Left hindlimb (tissue), 1 donor: ENCODE measurements at places on chromosomes 16 and 17.
A peak's percentile ranks its signal among the peaks of the same experiment; 100 is the strongest.

DNA sequence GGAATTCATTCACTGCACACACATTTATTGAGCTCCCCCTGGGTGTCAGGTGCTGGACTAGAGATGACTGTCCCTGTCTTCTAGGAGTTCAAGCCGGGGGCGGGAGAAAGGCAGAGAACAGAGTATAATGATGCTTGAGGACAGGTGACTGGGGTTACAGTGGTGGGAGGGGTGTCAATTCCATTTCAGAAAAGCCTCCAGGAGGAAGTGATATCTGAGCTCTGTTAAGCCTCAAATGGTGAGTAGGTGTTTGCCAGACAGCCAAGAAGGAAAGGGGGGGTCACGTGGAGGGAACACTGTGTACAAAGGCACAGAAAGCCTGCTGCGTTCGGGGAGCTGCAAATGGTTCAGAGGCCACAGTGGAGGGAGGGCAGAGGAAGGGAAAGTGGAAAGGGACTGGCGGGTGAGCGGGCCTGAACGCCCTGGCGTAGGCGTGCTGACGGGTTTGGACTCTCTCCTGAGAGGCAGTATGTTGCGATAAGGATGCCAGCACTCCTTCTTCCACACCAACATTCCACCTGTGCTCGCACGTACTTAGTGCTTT, 9.7 kb upstream of the NXPH3 start:
- DNase-seq = peak; percentile 42

- no peak for DNase-seq
Observed at GRCh38 chr16:64352246-64352645, 769.6 kb downstream of the CDH11 start.

GRCh38 chr17:72426948-72427760, 306.3 kb downstream of the SOX9 start:
- no peak for DNase-seq

- no peak for DNase-seq
Observed at GRCh38 chr16:19861811-19862327, 22.8 kb downstream of the GPRC5B start.

GRCh38 chr17:34619687-34620217, 40.4 kb downstream of the TMEM132E start:
- DNase-seq = no peak

DNA sequence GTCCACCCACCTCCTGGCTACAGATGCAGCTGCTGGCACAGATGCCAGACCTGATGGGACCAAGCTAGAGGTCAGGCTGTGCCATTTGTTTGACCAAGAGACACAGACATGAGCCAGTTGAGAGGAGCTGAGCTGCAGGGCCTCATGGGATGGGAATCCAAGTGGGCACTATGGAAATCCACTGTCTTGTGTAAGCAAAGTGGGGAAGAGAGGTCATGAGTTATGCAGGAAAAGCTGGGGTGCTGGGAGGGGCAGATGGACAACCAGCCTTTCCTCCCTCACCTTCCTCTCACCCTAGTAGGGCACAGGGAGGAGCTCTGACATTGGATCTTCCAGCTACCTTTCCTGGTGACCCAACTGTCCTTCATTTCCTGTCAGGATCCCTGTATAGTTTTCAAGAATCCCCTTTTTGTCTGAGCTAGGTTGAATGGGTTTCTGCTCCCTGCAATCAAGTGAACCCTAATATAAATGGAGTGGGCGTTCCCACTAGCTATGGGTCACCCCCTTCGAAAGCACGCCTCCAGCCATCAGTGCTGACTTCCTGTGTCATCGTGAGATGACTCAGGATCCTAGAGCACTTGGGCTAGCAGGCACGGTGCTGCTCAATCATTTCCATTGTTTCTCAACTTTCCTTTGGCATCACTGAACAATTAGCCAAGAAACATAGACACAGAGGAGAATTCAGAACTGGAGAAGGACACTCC, 13.6 kb downstream of the ATPAF2 start:
- DNase-seq = no peak

GRCh38 chr17:3964203-3965117, at the start of gene ATP2A3:
Gene ATP2A3 (minus strand): TSS chr17:3964437. CDS start chr17:3964291, 146 bp downstream.
- DNase-seq = no peak

DNA sequence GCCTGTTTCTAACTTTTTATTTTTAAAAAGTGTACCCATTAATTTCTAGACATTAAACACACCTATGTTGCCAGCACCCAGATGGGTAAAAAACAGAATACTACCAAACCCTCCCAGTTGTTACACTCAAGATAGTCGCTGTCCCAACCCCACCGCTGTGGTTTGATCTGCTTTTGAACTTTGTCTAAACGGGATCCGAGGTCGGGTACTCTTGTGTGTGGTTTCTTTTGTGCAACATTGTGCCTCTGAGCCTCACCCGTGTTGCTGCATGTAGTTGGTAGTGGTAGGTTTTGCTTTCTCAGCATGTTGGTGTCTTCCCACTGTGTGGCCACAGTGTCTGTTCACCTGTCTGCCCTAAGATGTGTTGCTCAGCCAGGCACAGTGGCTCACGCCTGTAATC, 4.3 kb downstream of the KLHL36 start:
- no peak for DNase-seq

DNA sequence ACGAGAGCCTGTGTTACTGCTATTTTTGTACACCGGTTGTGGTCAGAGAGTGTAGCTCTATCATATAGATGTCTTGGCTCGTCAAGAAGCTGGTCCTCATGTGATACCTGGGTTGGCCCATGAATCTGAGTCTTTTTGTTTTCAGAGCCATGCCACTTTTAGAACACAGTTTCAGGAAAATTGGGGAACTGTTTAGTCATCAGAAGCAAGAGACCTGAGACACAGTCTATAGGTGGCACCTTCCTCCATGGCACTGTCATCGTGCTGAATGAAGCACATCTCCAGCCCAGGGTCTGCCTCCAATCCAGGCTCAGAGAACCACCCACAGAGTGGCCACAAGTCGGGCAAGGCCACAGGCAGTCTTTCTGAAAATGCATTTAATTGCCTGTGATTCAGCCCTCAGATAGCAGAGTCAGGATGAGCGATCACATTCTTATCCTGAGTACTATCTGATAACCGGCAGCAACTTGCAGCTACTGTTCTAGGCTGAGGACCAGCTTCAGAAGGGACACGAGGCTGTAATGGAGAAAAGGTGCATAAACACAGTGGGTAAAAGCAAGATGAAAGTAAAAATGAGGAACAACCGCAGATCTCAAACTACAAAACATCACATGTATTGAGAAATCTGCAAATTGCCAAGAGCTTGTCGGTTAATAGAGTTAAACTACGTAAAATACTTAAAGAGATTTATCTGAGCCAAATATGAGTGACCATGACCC, 14.2 kb upstream of the HAPSTR1 start:
- no peak for DNase-seq

DNA sequence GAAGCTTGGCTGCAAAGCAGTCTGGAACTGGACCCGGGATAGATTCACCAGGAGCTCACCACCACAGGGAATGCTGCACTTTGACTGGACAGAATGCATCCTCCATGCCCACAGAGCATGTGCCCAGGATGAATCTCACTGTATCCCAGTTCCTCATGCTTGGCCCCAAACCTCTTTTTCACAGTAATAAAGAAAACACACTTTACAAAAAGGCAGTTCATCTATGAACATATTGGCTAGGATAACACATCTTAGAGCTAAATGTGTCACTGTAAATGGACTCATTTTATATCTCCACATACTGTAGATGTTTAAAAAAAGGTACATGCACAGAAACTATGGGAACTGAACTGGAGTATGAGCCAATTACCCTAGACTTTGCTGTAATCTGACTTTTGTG, 266.9 kb downstream of the TOX3 start:
- DNase-seq = no peak

DNA sequence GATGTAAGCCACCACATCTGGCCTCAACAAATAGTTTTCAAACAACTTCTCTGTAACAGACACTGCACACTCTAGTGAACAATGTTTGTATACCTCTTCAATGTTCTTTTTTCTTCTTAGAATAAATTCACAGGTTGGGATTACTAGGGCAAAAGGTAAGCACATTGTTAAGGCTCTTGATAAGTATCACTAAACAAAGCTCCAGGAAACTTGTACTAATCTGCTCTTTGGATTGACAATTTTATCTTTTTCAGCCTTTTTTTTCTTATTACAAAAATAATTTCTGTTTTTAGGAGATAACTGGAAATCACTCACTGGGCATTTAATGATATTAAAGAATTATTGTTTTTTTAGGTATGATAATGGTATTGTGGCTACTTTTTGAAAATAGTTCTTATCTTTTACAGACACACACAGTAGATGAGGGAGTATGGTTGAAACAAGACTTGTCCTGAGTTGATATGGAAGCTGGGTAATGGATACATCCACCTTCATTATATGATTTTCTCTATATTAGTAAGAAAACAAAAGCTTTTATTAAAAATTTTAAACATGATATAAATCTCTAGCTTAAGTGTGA, 7.7 kb upstream of the MPRIP start:
- no peak for DNase-seq

DNA sequence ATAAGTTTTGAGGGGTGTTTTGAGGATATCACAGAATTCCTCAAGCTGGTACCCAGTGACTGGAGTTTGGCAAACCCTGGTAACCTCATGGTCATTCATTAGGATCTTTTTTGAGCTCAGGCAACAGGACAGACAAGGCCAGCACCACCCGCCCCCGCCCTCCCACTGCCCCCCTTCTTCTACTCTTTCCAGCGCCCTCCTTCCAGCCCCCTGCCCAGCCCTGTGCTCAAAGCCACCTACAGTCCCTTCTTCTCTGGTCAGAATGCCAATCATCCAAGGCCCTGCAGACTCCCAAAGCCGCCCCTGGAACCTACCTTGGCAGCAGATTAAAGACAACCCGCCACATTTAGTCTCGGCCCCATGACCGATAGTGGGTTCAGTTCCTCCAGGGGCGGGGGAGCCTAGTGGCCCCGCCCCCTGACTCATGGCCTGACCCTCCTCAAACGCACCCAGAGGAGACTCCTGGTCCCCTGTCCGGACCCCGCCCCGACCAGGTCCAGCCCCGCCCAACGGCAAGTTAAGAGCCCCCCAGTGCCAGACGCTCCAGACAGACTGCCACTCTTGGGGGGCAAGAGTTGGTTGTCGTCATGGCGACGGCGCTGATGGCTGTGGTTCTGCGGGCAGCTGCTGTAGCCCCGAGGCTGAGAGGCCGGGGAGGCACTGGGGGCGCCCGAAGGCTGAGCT, at the start of gene NAGS:
Gene NAGS (plus strand): TSS at position 546 of the 684 bp plus-strand sequence. CDS start 42 bp downstream, at position 588.
- no peak for DNase-seq

- DNase-seq = no peak
Observed at GRCh38 chr17:73023759-73024158, 68.7 kb downstream of the SLC39A11 start.

DNA sequence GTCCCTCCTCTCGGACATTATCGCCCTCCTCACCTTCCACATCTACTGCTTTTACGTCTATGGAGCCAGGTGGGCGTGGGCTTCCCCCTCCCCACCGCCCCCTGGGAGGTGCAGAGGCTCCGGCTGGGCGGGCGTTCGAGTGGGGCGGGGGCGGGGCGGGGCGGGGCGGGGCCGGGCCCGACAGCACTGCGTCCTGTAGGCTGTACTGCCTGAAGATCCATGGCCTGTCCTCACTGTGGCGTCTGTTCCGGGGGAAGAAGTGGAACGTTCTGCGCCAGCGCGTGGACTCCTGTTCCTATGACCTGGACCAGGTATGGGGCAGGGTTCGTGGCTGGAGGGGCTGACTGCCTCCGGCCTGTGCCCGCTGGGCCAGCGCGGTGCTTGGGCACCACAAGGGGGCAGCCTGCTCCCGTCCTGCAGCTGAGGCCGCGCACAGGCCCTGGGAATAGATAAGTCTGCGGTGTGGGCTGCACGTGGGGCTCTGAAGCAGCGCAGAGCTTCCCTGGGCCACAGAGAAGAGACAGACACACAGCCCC, 9.2 kb downstream of the PIGQ start:
- no peak for DNase-seq

- DNase-seq = no peak
Observed at GRCh38 chr17:81263371-81264181, 24.5 kb downstream of the NDUFAF8 start.

GRCh38 chr16:57822018-57822553, 19.8 kb upstream of the KIFC3 start:
- no peak for DNase-seq

GRCh38 chr16:1706386-1707192, 594 bp downstream of the MAPK8IP3 start:
- peak; percentile 52 for DNase-seq

GRCh38 chr16:30839523-30840227, 52.7 kb upstream of the ZNF629 start:
- DNase-seq = no peak

DNA sequence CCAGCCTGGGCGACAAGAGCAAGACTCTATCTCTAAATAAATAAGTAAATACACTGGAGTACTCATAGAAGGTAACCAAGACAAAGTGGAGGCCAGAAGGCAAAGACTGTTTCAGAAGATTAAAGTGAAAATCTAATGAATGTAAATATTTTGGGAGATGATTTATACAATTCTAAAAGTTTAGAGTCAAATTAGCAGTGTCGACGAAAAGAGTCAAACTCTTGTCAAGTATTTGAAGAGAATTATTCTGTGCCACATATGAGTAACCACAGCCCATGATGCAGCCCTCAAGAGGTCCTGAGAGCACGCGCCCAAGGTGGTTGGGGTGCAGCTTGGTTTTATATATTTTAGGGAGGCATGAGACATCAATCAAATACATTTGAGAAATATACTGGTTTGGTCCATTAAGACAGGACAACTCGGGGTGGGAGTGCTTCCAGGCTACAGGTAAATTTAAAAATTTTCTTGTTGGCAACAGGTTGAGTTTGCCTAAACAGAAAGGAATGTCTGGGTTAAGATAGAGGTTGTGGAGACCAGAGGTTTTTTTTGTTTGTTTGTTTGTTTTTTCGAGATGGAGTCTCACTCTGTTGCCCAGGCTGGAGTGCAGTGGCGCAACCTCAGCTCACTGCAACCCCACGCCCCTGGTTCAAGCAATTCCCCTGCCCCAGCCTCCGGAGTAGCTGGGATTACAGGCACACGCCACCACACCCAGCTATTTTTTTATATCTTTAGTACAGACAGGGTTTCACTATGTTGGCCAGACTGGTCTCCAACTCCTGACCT, 3.5 kb downstream of the CFDP1 start:
- no peak for DNase-seq

GRCh38 chr17:74728702-74729075, 8.4 kb upstream of the RAB37 start:
- no peak for DNase-seq

DNA sequence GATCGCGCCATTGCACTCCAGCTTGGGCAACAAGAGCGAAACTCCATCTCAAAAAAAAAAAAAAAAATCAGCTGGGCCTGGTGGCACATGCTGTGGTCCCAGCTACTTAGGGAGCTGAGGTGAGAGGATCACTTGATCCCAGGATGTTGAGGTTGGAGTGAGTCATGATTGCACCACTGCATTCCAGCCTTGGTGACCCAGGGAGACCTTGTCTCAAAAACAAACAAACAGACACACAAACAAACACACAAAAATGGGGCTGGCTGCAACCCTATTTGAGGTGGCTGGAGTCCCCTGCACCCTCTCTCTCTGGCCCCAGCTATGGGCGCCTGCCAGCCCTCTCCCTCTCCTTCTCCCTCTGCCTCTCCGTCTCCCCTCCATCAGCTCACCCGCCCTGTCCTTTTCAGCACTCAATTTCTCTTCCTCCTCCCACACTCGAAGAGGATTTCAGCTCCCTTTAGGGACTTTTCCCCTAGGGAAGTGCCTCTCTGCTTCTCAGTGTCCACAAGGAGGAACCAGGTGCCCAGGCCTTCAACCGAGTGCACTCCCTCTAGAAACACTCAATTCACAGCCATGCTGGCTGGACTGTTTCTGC, 17.5 kb upstream of the TFAP4 start:
- no peak for DNase-seq
